ENCODE measurements at places on chromosomes 13 and 19. TPM values are rescaled to one million over a fixed set of nuclear protein-coding genes. Genes with fewer than 3 reads are reported as not detected.

Gene NOVA2
- not detected for total RNA-seq

Gene ADAMTSL5
- 14.6 TPM for total RNA-seq

Gene PSG7
- total RNA-seq = not detected

Gene SELENOV
- 0.35 TPM for total RNA-seq

Gene NUDT19
- total RNA-seq = 21.3 TPM

Gene SMARCA4
- total RNA-seq = 128 TPM

Gene TBXA2R
- not detected for total RNA-seq

Gene CAPN12
- total RNA-seq = 38.4 TPM

Gene SULT2B1
- total RNA-seq = 4.4 TPM

Gene PROZ
- total RNA-seq = not detected

Gene CLEC4M
- total RNA-seq = not detected

Gene NAPSA
- total RNA-seq = 1.8 TPM

Gene C19orf73
- total RNA-seq = 1.5 TPM

Gene SIGLEC10
- not detected for total RNA-seq

Gene TSPAN16
- total RNA-seq = not detected

Gene IGFL2
- not detected for total RNA-seq

Gene DLL3
- 1.4 TPM for total RNA-seq

Gene KRTDAP
- not detected for total RNA-seq

DNA sequence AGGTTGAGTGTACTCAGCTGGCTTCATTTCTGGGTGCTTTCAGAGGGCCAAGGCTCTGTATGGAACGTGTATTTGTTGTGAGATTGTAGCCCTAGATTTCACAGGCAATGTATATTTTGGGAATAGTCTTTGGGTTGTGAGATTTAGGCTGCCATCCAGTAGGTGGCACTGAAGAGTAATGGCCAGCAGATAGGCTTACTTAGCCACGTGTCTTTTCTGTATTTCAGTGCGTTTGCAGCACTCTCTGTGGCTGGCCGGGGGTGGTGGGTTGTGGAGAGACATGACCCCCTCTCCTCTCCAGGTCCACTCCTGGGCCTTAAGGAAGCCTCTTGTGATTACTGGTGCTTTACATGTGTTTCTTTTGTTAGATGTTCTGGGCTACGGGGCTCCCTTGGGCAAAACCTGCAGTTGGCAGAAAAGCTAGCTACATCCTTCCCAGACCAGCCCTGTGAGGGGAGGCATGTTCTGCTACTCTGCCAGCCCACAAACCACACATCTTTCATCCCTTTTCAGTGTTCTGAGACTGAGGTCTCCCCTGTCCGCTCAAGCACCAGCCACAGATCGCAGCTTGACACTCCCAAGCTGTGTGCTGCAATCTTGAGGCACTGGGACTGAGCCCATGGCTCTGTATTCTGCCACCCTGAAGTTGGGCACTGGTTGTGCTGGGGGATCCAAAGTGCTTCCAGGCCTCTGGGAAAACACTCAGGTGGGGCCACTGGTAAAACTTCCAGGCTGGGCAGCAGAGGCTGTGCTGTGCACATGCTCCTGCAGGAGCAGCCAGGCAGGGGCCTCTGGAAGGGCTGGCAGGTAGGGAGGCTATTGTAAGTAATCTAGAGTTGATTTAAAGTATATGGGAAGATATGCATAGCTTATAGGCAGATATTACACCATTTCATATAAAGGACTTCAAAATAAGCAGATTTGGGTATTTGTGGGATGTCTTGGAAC, 1096.8 kb upstream of the PCDH20 start:
- H3K4me1 ChIP-seq = no peaks in the 10 kb centered on the region
- H3K27ac ChIP-seq = no peak overlapping the region
- no peak for DNase-seq
- no peak overlapping the region for H3K4me3 ChIP-seq

DNA sequence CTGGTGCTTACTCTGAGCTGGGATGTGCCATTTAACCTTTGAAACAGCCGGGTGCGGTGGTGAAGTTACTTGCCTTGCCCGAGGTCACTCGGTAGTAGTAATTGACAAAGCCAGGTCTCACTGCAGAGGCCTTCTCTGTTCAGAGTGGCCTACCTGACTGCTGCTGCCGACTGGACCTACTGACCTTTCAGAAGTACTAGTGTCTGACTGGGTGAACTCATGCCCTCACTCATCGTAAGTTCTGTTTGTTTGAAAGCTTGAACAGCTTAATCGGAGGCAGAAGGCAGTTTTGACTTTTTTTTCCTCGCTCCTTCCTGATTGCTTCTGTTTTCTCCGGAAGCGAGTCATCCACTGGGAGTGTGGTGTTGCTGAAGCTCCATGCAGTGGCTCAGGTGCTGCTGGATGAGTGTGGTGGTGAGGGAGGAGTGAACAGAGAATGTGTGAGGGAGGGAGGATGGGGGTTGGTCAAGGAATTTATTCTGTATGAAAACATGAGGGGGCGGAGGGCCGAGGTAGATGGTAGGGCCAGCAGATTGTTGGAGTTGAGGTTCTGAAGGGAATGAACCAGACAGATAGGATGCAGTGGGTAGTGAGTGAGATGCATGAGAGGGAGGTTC, 2.7 kb downstream of the SPINT2 start:
- peak; percentile 45 for DNase-seq
- H3K36me3 ChIP-seq = peaks cover 21% of the 10 kb centered on the region
- peak overlapping the region; percentile 94 for H3K27ac ChIP-seq
- peak overlapping the region; percentile 79 for H3K4me3 ChIP-seq
- H3K4me1 ChIP-seq = peaks cover 60% of the 10 kb centered on the region

DNA sequence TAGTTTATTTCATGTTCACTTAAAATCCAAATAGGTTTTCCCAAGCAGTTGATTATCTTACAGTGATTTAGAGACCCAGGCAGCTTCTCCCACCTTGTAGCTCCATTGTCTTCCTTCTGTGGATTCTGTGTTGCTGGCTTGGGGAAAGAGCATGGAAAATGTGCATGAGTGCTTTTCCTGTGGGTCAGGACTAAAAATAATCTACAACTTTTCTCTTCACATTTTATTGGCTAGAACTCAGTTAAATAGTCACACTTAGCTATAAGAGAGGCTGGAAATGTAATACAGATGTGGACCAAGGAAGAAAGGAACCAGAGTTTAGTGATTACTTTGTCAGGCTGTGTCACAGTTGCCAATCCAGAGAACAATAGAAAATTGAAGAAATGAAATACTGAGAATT, 198.8 kb downstream of the NBEA start:
- no peaks in the 10 kb centered on the region for H3K27me3 ChIP-seq
- no peak overlapping the region for H3K27ac ChIP-seq
- no peaks in the 10 kb centered on the region for H3K4me1 ChIP-seq
- no peak overlapping the region for H3K4me3 ChIP-seq
- no peak for DNase-seq
- no peaks in the 10 kb centered on the region for H3K36me3 ChIP-seq

- no peak overlapping the region for H3K4me3 ChIP-seq
- no peaks in the 10 kb centered on the region for H3K36me3 ChIP-seq
- no peak for DNase-seq
- peaks cover 13% of the 10 kb centered on the region for H3K27me3 ChIP-seq
- no peak overlapping the region for H3K27ac ChIP-seq
Observed at GRCh38 chr19:35793381-35794165, 18.2 kb downstream of the ARHGAP33 start.

- H3K4me3 ChIP-seq = no peak overlapping the region
- H3K27me3 ChIP-seq = no peaks in the 10 kb centered on the region
- peaks cover 12% of the 10 kb centered on the region for H3K4me1 ChIP-seq
- DNase-seq = no peak
Observed at GRCh38 chr19:861141-861755, 1.8 kb downstream of the CFD start.

- H3K27ac ChIP-seq = no peak overlapping the region
- H3K27me3 ChIP-seq = no peaks in the 10 kb centered on the region
- no peak overlapping the region for H3K4me3 ChIP-seq
- DNase-seq = no peak
- no peaks in the 10 kb centered on the region for H3K4me1 ChIP-seq
Observed at GRCh38 chr13:107807306-107808073, 407.8 kb downstream of the LIG4 start.

GRCh38 chr19:28468701-28469459, 744.1 kb downstream of the UQCRFS1 start:
- no peaks in the 10 kb centered on the region for H3K4me1 ChIP-seq
- no peaks in the 10 kb centered on the region for H3K36me3 ChIP-seq
- H3K27me3 ChIP-seq = peaks cover 24% of the 10 kb centered on the region
- DNase-seq = no peak

GRCh38 chr13:63909726-63910375, 2494.2 kb upstream of the PCDH20 start:
- no peaks in the 10 kb centered on the region for H3K4me1 ChIP-seq
- H3K27me3 ChIP-seq = no peaks in the 10 kb centered on the region

- H3K4me1 ChIP-seq = peaks cover 19% of the 10 kb centered on the region
- no peak overlapping the region for H3K4me3 ChIP-seq
- H3K36me3 ChIP-seq = no peaks in the 10 kb centered on the region
- no peak for DNase-seq
- H3K27ac ChIP-seq = peak overlapping the region; percentile 14
Observed at GRCh38 chr13:33649212-33649878, 168.6 kb upstream of the RFC3 start.

- H3K27ac ChIP-seq = peak overlapping the region; percentile 84
- no peak overlapping the region for H3K4me3 ChIP-seq
- H3K27me3 ChIP-seq = no peaks in the 10 kb centered on the region
- H3K4me1 ChIP-seq = peaks cover 52% of the 10 kb centered on the region
- no peak for DNase-seq
- no peaks in the 10 kb centered on the region for H3K36me3 ChIP-seq
Observed at GRCh38 chr13:33644581-33645543, 173.1 kb upstream of the RFC3 start.

GRCh38 chr19:37136111-37136510, 36.4 kb downstream of the ZNF585A start:
- no peak overlapping the region for H3K27ac ChIP-seq
- H3K4me1 ChIP-seq = no peaks in the 10 kb centered on the region
- H3K36me3 ChIP-seq = no peaks in the 10 kb centered on the region
- no peak overlapping the region for H3K4me3 ChIP-seq

- no peak overlapping the region for H3K4me3 ChIP-seq
- H3K36me3 ChIP-seq = no peaks in the 10 kb centered on the region
- DNase-seq = no peak
- H3K27ac ChIP-seq = no peak overlapping the region
- no peaks in the 10 kb centered on the region for H3K27me3 ChIP-seq
Observed at GRCh38 chr13:44389876-44390275, 16.3 kb downstream of the SERP2 start.

GRCh38 chr13:73880365-73880764, 253.8 kb downstream of the KLF12 start:
- no peaks in the 10 kb centered on the region for H3K27me3 ChIP-seq
- H3K4me3 ChIP-seq = no peak overlapping the region
- H3K27ac ChIP-seq = no peak overlapping the region
- no peaks in the 10 kb centered on the region for H3K36me3 ChIP-seq
- no peak for DNase-seq

- no peak overlapping the region for H3K4me3 ChIP-seq
- H3K27ac ChIP-seq = no peak overlapping the region
- H3K4me1 ChIP-seq = no peaks in the 10 kb centered on the region
- DNase-seq = no peak
- H3K36me3 ChIP-seq = no peaks in the 10 kb centered on the region
Observed at GRCh38 chr13:91406619-91407018, 8.2 kb downstream of the GPC5 start.

GRCh38 chr19:16217716-16218451, 20.2 kb downstream of the AP1M1 start:
- no peak overlapping the region for H3K27ac ChIP-seq
- H3K4me3 ChIP-seq = no peak overlapping the region
- H3K27me3 ChIP-seq = no peaks in the 10 kb centered on the region
- no peaks in the 10 kb centered on the region for H3K4me1 ChIP-seq
- DNase-seq = no peak

GRCh38 chr13:73767191-73767741, 366.9 kb downstream of the KLF12 start:
- H3K4me1 ChIP-seq = no peaks in the 10 kb centered on the region
- no peak for DNase-seq
- no peaks in the 10 kb centered on the region for H3K27me3 ChIP-seq
- no peak overlapping the region for H3K4me3 ChIP-seq
- H3K36me3 ChIP-seq = no peaks in the 10 kb centered on the region

- H3K27me3 ChIP-seq = no peaks in the 10 kb centered on the region
- peaks cover 59% of the 10 kb centered on the region for H3K4me1 ChIP-seq
- H3K36me3 ChIP-seq = peaks cover 19% of the 10 kb centered on the region
- H3K4me3 ChIP-seq = peak overlapping the region; percentile 29
- H3K27ac ChIP-seq = peak overlapping the region; percentile 57
Observed at GRCh38 chr19:17021793-17022590, 4.6 kb downstream of the CPAMD8 start.

DNA sequence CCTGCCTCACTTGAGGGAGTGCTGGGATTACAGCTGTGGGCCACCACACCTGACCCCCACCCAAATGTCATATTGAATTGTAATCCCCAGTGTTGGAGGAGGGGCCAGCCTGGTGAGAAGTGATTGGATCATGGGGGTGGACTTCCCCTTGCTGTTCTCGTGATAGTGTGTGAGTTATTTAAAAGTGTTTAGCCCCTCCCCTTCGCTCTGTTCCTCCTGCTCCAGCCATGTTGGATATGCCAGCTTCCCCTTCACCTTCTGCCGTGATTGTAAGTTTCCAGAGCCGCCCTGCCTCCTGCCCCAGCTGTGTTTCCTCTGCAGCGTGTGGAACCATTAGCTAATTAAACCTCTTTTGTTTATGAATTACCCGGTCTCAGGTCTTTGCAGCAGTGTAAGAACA, 13.7 kb downstream of the CHAMP1 start:
- no peak overlapping the region for H3K4me3 ChIP-seq
- 0 out of 2 replicates have a peak, but pooled peaks cover 11% of the 10 kb centered on the region for H3K36me3 ChIP-seq
- DNase-seq = no peak

DNA sequence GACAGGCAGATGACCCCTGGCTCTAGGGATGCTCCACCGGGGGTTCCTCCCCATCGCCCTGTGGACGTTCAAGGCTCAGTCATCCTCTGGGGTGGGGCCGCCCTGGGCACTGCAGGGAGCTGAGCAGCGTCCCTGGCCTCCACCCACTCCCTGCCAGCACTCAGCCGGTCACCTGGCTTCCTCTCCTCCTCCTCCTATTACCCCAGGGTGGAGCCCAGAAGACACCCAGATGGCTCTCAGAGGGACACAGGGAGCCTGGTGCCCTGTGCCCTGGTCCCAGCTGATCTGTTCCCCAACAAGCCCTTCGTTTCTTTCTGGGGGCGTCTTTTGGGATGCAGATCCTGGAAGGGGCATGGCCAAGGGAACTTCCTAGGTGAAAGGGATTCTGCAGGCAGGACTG, 3.7 kb upstream of the MKNK2 start:
- peaks cover 34% of the 10 kb centered on the region for H3K4me1 ChIP-seq
- no peak overlapping the region for H3K27ac ChIP-seq
- no peak for DNase-seq
- H3K4me3 ChIP-seq = no peak overlapping the region

GRCh38 chr19:41792513-41793413, 3.6 kb upstream of the CEACAM3 start:
- H3K4me1 ChIP-seq = peaks cover 45% of the 10 kb centered on the region
- peak overlapping the region; percentile 49 for H3K27ac ChIP-seq
- no peaks in the 10 kb centered on the region for H3K36me3 ChIP-seq
- H3K4me3 ChIP-seq = no peak overlapping the region

- no peaks in the 10 kb centered on the region for H3K4me1 ChIP-seq
- DNase-seq = no peak
- no peak overlapping the region for H3K4me3 ChIP-seq
- peaks cover 66% of the 10 kb centered on the region for H3K27me3 ChIP-seq
- no peak overlapping the region for H3K27ac ChIP-seq
- H3K36me3 ChIP-seq = no peaks in the 10 kb centered on the region
Observed at GRCh38 chr19:30390356-30390988, 18.3 kb downstream of the ZNF536 start.

GRCh38 chr13:112333756-112334543, 42.2 kb upstream of the SPACA7 start:
- H3K4me3 ChIP-seq = no peak overlapping the region
- DNase-seq = no peak
- H3K4me1 ChIP-seq = no peaks in the 10 kb centered on the region
- H3K36me3 ChIP-seq = no peaks in the 10 kb centered on the region

Measured in PC-9 (cell line).